ENCODE measurements at places on chromosomes 7 and 10. TPM values are rescaled to one million over a fixed set of nuclear protein-coding genes. Genes with fewer than 3 reads are reported as not detected.

Gene LIPM
- not detected for total RNA-seq

DNA sequence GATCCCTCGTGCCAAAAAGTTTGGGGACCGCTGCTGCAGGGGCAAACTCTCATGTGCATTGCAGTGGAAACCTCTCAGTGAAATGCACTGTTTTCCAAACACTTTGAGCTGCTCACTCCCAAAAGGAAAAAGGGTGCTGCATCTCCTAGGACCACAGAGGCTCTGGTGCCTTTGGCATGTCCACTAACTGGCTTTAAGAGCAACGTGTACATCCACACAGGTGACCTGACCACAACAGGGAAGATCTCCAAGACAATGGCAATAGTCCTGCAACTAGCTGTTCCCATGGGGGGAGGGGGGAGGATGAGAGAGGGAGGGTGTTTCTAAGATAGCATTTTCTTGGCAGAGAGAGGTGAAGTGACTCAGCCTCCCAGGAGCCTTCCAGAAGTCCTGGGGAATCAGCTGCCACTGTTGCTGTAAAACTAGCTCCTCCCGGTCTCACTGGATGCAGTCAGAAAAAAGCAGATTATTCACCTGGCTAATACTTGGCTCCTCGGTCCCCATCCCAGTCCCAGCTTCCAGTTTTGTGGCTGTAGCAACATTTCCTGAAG lies 181.7 kb downstream of the HECW1 start:
- no peaks in the 10 kb centered on the region for H3K36me3 ChIP-seq
- no peak overlapping the region for H3K27ac ChIP-seq
- H3K27me3 ChIP-seq, result no peaks in the 10 kb centered on the region
- H3K4me3 ChIP-seq, result no peak overlapping the region

DNA sequence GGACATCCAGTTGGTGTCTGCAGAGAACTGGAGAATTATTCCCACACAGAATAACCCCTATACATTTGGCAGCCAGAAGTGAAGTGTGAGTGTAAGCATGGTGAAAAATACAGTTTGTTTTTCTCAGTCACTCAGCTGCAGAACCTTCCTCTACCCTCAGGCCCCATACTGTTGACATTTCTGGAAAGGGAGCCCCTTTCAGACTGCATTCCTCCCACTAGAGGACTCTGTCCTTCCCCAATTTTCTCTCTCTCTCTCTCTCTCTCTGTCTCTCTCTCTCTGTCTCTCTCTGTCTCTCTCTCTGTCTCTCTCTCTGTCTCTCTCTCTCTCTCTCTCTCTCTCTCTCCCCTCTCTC lies 86.8 kb upstream of the STEAP1B start:
- H3K36me3 ChIP-seq, result no peaks in the 10 kb centered on the region
- no peak overlapping the region for H3K4me3 ChIP-seq
- peaks cover 41% of the 10 kb centered on the region for H3K27me3 ChIP-seq
- no peak for DNase-seq
- H3K4me1 ChIP-seq, result peaks cover 8% of the 10 kb centered on the region
- no peak overlapping the region for H3K27ac ChIP-seq

Gene POLL
- total RNA-seq, result 32.2 TPM

DNA sequence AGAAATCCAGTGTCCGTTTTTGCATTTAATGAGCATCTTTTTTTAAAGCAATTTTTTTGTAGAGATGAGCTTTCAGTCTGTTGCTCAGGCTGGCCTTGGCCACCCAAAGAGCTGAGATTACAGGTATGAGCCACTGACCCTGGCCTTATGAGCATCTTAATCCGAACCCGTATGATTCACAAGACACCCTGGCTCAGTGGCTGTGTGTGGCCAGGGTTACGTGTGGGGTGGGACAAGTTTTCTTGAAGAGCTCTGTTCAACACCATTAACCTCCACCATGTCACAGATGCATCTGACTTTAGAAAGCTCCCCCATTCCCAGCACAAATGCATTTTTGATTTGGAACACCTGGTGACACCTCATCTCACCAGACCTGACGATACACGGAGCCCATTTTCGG lies 166.5 kb upstream of the PITRM1 start:
- no peak overlapping the region for H3K27ac ChIP-seq
- H3K36me3 ChIP-seq, result no peaks in the 10 kb centered on the region
- no peak for DNase-seq

Gene SUN3
- not detected for total RNA-seq

- no peaks in the 10 kb centered on the region for H3K36me3 ChIP-seq
- no peaks in the 10 kb centered on the region for H3K4me1 ChIP-seq
- H3K27me3 ChIP-seq, result no peaks in the 10 kb centered on the region
- no peak overlapping the region for H3K27ac ChIP-seq
These were observed 24.4 kb downstream of the EBF3 start for GRCh38 chr10:129939416-129940275.

GRCh38 chr7:138129551-138130165 lies 53.4 kb downstream of the AKR1D1 start:
- no peak for DNase-seq
- H3K27ac ChIP-seq, result no peak overlapping the region
- H3K4me1 ChIP-seq, result no peaks in the 10 kb centered on the region
- H3K36me3 ChIP-seq, result no peaks in the 10 kb centered on the region

DNA sequence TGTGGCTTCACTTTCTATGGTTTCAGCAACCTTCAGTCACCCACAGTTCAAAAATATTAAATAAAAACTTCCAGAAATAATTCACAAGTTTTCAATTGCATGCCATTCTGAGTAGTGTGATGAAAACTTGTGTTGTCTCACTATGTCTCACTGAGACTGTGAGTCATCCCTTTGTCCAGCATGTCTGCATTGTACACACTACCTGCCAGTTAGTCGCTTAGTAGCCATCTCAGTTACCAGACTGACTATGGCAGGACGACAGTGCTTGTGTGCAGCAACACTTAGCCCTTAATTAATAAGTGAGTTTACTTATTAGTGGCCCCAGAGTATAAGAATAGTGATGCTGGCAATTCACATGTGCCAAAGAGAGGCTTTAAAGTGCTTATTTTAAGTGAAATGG lies 22.5 kb downstream of the CCDC186 start:
- no peak for DNase-seq
- H3K4me1 ChIP-seq, result peaks cover 2% of the 10 kb centered on the region
- no peak overlapping the region for H3K4me3 ChIP-seq
- H3K27ac ChIP-seq, result no peak overlapping the region
- H3K36me3 ChIP-seq, result peaks cover 29% of the 10 kb centered on the region

DNA sequence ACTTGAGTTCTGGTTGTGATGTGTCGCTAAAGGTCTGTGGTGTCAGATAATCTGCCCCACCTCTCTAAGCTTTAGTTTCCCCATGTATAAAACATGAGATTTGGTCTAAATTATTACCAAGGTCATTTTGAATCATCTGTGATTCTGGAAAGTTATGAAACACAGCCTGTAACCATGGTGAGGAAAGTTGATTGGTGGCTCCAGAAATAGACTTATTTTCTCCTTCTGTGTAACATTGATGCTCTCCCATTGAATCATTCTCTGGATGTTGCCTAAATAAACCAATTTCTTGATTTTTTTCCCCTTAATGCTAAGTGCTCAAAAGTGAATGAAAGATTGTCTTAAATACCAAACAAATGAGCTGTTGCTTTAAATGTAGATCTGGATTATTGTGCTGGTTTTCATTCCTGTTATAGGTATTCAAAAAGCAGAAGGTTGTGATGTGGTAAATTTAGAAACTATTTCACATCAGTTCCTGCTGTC lies 30.0 kb upstream of the PCGF5 start:
- H3K4me3 ChIP-seq, result no peak overlapping the region
- peaks cover 39% of the 10 kb centered on the region for H3K4me1 ChIP-seq
- H3K36me3 ChIP-seq, result peaks cover 20% of the 10 kb centered on the region
- DNase-seq, result no peak
- H3K27me3 ChIP-seq, result no peaks in the 10 kb centered on the region

- H3K27ac ChIP-seq, result no peak overlapping the region
- H3K36me3 ChIP-seq, result no peaks in the 10 kb centered on the region
- H3K4me3 ChIP-seq, result no peak overlapping the region
- no peak for DNase-seq
- no peaks in the 10 kb centered on the region for H3K27me3 ChIP-seq
These were observed 95.0 kb downstream of the DGKB start for GRCh38 chr7:14807507-14807906.

DNA sequence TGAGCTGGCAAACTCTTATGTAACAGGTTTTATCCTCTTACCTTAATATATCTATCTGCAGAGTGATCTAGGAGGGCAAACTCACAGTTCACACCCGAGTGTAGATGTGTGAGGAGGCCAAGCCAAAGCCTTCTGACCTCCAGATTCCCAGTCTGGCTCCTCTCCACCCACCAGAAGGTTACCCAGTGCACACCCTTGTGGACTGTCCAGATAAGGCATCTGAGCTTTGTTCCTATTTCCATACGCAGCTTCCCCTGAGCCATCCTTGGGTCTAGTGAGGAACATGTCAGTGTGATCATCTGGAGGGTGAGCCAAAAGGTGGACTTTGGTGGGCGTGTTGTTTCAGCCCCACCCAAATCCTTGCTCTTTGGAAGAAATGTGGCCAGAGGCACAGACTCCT lies 203.0 kb upstream of the MEOX2 start:
- no peaks in the 10 kb centered on the region for H3K27me3 ChIP-seq
- no peaks in the 10 kb centered on the region for H3K4me1 ChIP-seq
- H3K4me3 ChIP-seq, result no peak overlapping the region
- DNase-seq, result no peak

DNA sequence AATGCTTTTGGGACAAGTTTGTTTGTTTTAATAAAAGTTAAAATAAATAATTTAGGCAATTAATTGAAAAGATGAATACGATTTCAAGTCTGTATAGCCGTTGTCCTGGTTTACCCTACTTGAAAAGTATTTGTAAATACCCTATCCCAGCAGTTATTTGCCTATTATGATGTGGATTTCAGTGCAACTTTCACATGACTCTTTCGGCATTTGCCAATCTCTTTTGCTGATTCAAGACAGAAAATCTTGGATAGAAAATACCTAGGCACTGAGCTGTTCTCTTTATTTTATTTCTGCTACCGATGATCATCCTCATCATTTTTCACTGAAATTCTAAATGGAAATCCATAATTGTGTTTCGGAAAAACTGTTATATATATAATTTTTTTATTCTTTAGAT lies 125.9 kb upstream of the FZD8 start:
- DNase-seq, result no peak
- H3K4me3 ChIP-seq, result no peak overlapping the region
- no peaks in the 10 kb centered on the region for H3K4me1 ChIP-seq
- H3K27ac ChIP-seq, result no peak overlapping the region
- no peaks in the 10 kb centered on the region for H3K27me3 ChIP-seq

DNA sequence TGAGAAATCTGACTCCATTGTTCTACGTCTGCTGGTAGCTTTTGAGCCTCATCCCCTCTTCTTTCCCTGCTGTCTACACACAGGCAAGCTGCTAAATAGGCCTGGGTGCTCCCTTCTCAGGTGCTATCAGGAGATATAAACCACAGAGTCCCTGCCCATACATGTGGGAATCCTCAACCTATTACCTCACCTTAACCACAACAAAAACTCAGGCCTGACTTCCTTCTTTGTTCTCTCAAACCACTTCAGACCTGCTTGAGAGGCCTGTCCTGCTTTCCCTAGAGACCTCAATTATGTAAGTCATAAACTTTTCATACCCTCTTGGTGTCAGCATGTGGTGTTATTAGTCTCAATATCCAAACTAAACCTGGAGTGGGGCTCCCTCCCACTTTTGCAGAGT lies 75.0 kb upstream of the MAGI2 start:
- no peak for DNase-seq
- no peaks in the 10 kb centered on the region for H3K36me3 ChIP-seq
- H3K4me1 ChIP-seq, result no peaks in the 10 kb centered on the region

Gene RBP3
- not detected for total RNA-seq

DNA sequence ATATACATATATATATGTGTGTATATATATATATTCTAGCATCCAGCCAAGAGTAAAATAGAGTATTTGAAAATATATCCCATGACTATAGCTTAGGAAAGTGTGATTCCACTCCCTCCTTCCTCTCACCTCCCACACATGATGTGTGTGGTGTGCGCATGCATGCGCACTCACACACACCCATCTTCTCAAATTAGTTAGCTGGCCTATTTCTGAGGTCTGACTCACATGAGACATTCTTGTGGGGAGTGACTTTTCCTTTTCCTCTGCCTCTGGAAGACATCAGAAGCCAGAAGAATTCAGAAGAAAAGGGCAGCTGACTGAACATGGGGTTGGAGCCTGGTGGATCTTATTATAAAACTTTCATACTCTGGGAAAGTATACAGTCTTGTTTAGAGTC lies 793.5 kb upstream of the ZNF722 start:
- no peaks in the 10 kb centered on the region for H3K36me3 ChIP-seq
- H3K4me3 ChIP-seq, result no peak overlapping the region
- no peak overlapping the region for H3K27ac ChIP-seq
- no peak for DNase-seq
- no peaks in the 10 kb centered on the region for H3K4me1 ChIP-seq

Gene HMX3
- total RNA-seq, result not detected

Gene SLC26A3
- total RNA-seq, result not detected

DNA sequence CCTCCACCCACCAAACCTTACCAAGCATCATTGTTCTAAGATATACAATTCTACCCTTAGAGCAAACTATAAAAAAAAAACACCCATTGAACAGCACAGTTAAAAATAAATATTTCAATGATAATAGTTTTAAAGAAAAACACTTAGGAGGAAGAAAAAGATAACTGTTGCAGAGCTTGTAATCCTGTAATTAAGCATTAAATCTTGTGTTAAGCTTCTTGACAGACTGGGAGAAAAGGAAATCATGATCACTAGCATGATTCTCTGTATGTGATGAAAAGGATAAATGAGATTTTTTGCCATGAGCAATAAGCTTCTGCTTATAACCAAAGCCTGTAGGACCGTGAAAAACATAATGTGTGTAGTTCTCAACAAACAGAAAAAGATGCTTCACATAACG lies 289.8 kb downstream of the CACNA2D1 start:
- H3K27ac ChIP-seq, result no peak overlapping the region
- no peaks in the 10 kb centered on the region for H3K4me1 ChIP-seq
- H3K36me3 ChIP-seq, result no peaks in the 10 kb centered on the region
- no peak overlapping the region for H3K4me3 ChIP-seq
- no peaks in the 10 kb centered on the region for H3K27me3 ChIP-seq

Gene ZNF425
- 0.44 TPM for total RNA-seq

GRCh38 chr7:18610331-18610948 lies 114.9 kb downstream of the HDAC9 start:
- H3K27me3 ChIP-seq, result no peaks in the 10 kb centered on the region
- peaks cover 2% of the 10 kb centered on the region for H3K4me1 ChIP-seq
- H3K36me3 ChIP-seq, result no peaks in the 10 kb centered on the region
- H3K4me3 ChIP-seq, result no peak overlapping the region
- DNase-seq, result no peak

- no peaks in the 10 kb centered on the region for H3K36me3 ChIP-seq
- no peak overlapping the region for H3K27ac ChIP-seq
- no peak for DNase-seq
- H3K4me3 ChIP-seq, result no peak overlapping the region
These were observed 261.3 kb downstream of the SORCS1 start for GRCh38 chr10:106903180-106903579.

Gene RAPGEF5
- total RNA-seq, result 0.54 TPM

- no peaks in the 10 kb centered on the region for H3K36me3 ChIP-seq
- H3K27ac ChIP-seq, result no peak overlapping the region
- H3K4me1 ChIP-seq, result no peaks in the 10 kb centered on the region
- H3K27me3 ChIP-seq, result peaks cover 28% of the 10 kb centered on the region
- H3K4me3 ChIP-seq, result no peak overlapping the region
These were observed 7.8 kb upstream of the DPYSL4 start for GRCh38 chr10:132178672-132179545.

- no peak overlapping the region for H3K27ac ChIP-seq
- no peaks in the 10 kb centered on the region for H3K27me3 ChIP-seq
- no peak for DNase-seq
- no peak overlapping the region for H3K4me3 ChIP-seq
- H3K36me3 ChIP-seq, result no peaks in the 10 kb centered on the region
These were observed 127.6 kb downstream of the PAXIP1 start for GRCh38 chr7:154875297-154875696.
